ENCODE measurements at places on chromosomes 7 and 10.

GRCh38 chr10:59373071-59373470 lies 10.7 kb upstream of the FAM13C start:
- DNase-seq, result no peak

GRCh38 chr7:135392701-135393100 lies 117.2 kb downstream of the CNOT4 start:
- peak; percentile 98 for DNase-seq

DNA sequence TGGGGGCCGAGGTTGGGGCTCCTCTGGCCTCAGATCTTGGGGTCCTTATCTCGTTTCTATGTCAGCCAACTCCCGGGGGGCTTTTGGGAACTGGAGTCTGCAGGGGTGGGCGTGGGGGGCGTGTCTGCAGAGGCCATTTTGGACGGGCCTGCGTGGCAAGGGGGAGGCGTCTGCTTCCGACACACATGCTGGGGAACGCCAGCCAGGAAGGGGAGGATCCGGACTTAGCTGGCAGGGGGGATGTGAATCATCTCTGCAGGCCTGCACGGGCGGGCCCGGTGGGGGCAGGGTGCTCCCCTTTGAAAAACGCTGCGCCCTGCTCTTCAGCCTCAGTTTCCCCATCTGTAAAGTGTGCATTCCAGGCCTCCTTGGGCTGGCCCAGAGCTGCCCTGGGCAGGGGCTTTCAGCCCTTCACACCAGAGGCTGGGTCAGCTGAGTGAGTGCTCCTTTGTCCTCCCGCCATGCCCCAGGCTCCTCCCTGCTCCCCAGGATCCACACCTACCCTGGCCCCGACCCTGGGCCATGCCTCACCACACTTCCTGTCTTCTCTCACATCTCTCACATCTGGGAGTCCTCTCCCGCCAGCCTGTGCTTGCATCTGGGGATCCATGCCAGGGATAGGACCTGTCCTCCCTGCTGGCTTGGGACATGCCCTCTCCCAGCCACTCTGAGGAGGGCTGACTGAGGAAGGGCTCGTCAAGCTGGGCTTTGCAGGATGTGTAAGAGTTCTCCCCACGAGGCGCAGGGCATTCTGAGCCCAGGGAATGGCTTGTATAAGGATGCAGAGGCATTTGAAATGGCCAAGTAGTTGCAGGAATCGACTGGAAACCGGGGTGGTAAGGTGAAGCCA lies 172.6 kb upstream of the TNRC18 start:
- DNase-seq, result no peak

- DNase-seq, result no peak
Observed at GRCh38 chr7:112358513-112358912, 91.7 kb upstream of the IFRD1 start.

GRCh38 chr10:20005638-20006037 lies 189.4 kb downstream of the PLXDC2 start:
- no peak for DNase-seq

DNA sequence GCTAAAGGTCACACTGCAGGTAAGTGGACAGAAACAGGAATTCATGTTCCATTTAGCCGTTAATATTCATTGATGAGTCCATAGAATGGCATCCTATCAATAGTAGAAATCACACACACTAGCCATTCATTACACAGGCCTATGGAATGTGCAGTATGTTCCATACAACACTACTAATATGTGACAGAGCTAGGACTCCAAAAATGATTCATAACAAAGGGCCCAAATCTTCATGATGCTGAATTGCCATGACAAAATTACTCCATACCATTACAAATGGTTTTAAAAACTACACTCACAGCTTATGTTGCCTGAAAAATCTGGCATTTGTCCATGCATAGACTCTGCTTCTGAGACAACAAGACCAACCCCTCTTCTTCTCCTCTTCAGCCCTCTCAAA lies 549.1 kb downstream of the XPNPEP1 start:
- no peak for DNase-seq

- DNase-seq, result no peak
Observed at GRCh38 chr10:88379575-88379974, 203.5 kb downstream of the RNLS start.

DNA sequence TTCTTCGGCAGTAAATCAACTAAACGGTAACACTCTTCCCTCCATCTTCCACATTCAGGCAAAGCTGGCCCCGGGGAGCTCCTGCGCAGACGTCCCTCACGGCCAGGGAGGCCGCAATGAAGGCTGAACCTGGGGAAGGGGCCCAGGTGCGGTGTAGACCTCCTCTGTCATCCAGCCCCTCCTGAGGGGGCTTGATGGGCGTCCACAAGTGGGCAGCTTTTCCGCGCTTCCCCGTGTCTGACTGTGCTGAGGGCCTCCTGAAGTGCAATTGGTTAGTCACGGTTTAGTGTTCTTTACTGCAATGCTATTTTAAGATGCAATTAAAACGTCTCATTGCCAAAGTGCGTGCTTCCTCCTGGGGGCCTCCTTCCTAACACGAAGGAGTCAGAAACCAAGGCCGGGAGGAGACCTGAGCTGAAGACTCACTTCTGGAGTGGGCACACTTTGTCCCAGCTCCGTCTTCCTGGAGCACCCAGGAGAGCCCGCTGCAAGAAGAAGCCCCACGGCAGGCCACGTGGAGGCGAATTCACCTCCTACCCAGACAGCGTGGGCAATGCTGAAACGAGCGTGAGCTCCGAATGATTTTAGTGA lies 173.3 kb downstream of the ELFN1 start:
- DNase-seq, result no peak

GRCh38 chr7:99061001-99061776 lies 82.7 kb downstream of the SMURF1 start:
- DNase-seq, result no peak

- no peak for DNase-seq
Observed at GRCh38 chr7:64999165-65000004, 7.1 kb downstream of the ERV3-1 start.

- no peak for DNase-seq
Observed at GRCh38 chr7:158365267-158365666, 222.4 kb downstream of the PTPRN2 start.

DNA sequence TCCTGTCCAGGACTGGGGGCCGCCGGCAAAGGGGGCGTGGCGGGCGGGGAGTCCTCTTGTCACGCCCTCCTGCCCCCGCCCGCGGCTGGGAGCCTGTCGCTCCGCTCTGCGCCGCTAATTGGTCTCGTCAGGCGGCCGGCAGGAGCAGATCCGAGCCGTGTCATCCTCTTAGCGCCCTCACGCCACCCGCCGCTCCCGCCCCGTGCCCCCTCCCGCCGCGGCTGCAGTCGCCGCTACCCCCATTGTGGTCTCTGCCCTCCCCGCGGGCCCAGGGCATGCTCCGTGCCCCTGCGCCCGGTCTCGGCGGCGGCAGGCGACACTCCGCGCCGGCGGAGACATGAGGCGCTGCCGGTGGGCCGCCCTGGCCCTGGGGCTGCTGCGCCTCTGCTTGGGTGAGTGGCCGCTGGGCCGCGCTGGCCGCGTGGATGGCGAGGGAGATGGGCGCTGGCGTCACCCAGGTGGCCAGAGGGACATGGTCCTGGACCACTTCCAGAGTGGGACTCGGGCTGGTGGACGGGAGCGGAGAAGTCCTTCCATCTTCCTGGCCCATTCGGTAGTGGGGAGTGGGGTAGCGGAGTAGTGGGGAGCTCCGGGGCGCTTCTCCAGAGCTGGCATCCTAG lies at the start of gene CDHR1:
TSS of gene CDHR1 (plus strand) at position 114 of the 620 bp plus-strand sequence. CDS start at position 338, 224 bp downstream.
- DNase-seq, result no peak

DNA sequence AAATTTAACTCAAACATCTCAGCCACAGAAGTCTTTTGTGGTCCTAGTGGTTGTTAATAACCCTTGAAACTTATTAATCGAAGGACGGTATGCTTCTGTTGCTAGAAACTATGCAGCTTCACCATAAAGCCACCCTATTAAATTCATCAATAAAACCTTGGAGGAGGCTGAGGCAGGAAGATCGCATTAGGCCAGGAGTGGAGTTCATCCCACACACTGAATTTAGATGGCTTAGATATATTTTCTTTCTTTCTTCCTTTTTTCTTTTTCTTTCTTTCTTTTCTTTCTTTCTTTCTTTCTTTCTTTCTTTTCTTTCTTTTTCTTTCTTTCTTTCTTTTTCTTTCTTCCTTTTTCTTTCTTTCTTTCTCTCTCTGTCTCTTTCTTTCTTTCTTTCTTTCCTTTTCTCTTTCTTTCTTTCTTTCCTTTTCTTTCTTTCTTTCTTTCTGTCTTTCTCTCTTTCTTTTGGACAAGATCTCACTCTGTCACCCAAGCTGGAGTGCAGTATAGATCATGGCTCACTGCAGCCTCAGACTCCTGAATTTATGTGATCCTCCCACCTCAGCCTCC lies 30.9 kb upstream of the CASD1 start:
- DNase-seq, result no peak

Measured in NCI-H526 (cell line).